Hindlimb muscle (tissue), 1 donor: ENCODE measurements at places on chromosomes 7 and 10.

DNA sequence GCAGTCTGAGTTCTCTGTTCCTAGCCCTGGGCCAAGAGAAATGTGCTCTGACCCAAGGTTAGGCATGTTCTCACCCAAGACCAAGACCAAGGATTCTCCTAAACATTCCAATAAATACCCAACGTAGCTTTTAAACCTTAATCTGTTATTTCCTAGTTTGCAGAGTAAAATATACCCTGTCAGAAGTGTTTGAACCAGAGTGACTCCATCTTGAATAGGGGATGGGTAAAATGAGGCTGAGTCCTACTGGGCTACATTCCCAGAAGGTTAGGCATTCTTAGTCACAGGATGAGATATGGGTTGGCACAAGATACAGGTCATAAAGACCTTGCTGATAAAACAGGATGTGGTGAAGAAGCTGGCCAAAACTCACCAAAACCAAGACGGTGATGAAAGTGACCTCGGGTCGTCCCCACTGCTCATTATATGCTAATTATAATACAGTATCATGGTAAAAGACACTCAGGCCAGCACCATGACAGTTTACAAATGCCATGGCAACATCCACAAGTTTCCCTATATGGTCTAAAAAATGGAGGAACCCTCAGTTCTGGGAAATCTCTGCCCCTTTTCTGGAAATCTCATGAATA, 27.7 kb downstream of the PLXNA4 start:
- DNase-seq: no peak

DNA sequence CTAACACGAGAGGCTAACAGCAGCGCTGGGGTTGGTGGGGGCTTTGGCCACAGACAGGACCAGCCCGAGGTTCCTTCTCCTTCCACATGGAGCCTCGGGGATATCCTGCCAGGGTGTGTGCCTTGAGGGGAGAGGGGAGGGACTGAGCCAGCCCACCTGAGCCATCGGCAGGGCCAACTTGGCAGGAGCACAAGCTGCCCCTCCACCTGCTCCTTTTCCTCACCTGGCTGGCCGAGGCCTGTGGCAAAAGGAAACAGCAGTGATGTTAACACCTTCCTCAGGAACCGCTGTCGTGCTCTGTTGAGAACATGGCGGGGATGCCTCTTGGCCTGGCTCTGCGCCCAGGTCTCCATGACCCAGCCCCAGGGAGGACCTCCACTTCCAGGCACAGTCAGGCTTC, 255.1 kb upstream of the PPP2R2D start:
- no peak for DNase-seq

DNA sequence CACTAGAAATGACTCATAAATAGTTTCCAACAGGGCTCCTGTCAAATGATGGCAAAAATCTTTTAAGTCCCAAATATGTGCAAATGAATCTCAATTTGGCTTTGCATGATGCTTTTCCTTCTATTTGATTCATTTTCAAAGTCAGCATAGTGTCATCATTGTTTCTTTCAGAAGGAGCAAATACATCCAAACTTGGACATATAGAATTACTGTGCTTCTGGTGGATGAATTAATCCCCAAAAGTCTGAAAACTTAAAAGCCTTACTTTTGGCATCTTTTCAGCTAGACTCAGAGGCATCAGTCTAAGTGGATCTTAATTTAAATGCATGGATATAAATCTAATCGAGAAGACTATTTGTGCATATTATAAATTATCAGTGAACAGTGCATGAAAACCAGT, 578.1 kb upstream of the FZD8 start:
- peak; percentile 18 for DNase-seq

DNA sequence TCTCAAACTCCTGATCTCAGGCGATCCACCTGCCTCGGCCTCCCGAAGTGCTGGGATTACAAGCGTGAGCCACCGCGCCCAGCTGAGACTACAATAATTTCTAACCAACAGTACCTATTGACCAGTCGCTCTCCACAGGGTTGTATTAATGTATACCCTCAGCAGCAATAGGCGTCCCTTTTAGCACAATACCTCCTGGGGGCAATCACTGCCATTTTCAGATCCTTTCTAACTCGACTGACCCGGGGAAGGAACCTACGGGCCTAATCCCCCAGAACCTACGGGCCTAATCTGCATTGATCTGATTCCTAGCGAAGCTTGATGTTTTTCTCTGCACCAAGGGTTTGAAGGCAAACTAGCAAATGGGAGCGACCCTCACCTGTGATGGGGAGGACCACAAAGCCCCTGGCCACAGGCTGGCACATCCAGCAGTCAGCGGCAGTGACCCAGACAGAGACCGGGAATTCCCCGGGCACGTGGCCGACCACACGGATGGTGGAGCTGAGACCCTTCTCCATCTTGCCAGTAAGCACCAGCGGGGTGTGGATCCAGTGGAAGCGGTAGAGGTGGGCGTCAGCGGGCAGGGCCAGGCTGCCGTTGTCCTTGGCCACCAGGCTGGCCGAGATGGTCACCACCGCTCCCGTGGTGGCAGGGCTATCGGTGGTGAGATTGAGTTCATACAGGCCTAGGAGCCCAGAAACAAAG, 6.9 kb downstream of the TMEM130 start:
- no peak for DNase-seq

GRCh38 chr7:121306565-121306964, 22.2 kb upstream of the WNT16 start:
- DNase-seq: no peak

- no peak for DNase-seq
Observed at GRCh38 chr7:28587211-28587610, 174.9 kb downstream of the CREB5 start.

DNA sequence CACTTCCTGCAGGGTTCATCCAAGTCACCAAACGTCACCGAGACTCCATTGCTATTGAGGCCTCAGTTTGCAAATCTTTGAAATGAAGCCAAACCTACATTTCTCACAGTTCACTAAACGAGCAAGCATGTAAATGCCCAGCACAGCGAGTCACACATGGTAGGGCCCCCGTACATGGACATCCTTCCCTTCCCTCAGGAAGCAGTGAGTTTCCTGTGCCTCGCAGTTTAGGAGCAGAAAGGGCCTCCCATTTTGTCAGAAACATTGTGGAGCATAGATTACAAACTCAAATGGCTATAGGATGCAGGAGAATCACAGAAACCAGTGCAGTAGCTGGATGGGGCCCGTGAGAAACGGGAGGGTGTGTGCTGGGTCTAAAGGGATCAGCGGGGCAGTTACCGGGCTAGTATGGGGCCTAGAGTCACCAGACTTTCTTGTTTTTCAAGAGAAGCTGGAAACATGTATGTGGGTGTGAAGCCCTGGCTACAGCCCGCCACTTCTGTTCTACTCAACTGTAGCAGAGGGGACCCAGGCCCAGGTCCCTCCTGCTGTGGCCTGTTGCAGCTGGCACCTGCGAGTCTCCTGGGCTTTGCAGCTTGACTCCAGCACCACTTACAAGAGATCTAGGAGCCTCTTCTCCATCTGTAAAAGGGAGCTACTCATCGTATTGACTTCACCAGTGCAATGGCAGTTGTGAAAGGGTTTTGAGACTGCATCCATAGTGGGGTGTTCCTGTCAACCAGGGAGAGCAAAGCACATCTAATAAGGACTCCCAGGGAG, 14.2 kb upstream of the SLC18A3 start:
- DNase-seq: no peak

- DNase-seq: no peak
Observed at GRCh38 chr10:100970076-100970913, 991 bp downstream of the SEMA4G start.

DNA sequence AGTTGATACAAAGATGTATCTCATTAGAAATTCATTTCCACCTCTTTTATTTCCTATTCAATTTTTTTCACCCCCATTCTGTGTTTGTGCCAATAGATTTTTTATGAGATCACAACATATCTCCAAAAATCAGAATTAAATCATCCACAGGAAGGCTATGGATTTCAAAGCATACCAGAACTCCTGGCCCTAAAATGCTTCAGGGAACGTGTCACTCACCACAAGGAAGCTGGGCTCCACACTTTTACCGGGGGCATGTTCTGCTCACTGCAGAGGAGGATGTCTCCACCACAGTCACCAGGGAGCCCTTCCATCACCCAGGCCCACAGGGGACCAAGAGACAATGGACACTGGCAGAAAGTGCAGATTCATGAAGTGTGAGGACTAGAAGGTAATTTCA, 456.8 kb downstream of the KCNMA1 start:
- no peak for DNase-seq

GRCh38 chr10:49662169-49662830, 17.2 kb upstream of the C10orf53 start:
- no peak for DNase-seq

- DNase-seq: peak; percentile 77
Observed at GRCh38 chr7:94301024-94301586, 93.6 kb upstream of the COL1A2 start.

GRCh38 chr7:38066391-38066790, 111.7 kb upstream of the STARD3NL start:
- no peak for DNase-seq

DNA sequence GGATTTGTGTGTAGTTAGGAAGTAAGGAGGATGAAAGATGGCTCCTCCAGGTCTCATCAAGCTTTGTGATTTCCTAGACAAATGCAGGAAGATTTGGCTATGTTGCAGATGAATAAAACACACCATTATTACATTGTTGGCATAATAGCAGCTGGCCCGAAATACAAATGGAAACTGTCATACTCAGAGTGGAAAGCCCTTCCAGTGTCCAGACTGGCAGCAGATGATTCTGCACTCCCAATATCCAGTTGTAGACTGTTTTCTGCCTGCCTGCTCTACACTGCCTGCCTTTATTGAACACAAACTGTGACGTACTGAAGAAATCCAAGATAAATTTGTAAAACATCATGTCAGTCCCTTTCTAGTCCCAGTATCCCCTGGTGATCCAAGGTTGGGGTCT, 99.7 kb upstream of the FZD1 start:
- peak; percentile 38 for DNase-seq

DNA sequence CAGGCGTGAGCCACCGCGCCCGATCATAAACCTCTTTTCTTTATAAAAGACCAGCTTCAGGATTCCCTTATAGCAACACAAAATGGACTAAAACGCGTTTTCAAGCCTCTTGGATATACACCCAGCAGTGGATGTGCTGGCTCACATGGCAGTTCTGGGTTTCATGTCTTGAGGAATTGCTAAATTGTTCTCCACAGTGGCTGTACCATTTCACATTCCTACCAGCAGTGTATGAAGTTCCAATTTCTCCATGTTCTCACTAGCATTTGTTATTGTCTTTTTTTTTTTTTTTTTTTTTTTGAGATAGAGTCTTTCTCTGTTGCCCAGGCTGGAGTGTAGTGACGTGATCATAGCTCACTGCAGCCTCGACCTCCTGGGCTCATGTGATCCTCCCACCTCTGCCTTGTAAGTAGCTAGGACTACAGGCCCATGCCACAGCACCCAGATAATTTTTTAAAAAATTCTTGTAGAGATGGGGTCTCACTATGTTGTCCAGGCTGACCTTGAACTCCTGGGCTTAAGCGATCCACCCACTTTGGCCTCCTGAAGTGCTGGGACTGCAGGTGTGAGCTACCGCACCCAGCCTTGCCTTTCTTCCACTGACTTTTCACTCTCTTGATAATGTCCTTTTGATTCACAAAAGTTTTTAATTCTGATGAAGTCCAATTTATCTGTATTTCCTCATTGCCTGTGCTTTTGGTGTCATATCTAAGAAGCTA, 17.4 kb downstream of the TECPR1 start:
- DNase-seq: no peak
